T-cell (primary cell): ENCODE measurements at places on chromosomes 12 and 14.

GRCh38 chr14:55333711-55334485 is 62.7 kb downstream of the FBXO34 start:
- no peaks in the 10 kb centered on the region for H3K36me3 ChIP-seq
- no peak for DNase-seq
- H3K4me1 ChIP-seq, result peaks cover 47% of the 10 kb centered on the region
- peak overlapping the region; percentile 15 for H3K4me3 ChIP-seq
- no peaks in the 10 kb centered on the region for H3K27me3 ChIP-seq
- H3K27ac ChIP-seq, result peak overlapping the region; percentile 81

- no peak for DNase-seq
- no peaks in the 10 kb centered on the region for H3K4me1 ChIP-seq
Measured at GRCh38 chr12:80107221-80107620, 7.9 kb downstream of the OTOGL start.

DNA sequence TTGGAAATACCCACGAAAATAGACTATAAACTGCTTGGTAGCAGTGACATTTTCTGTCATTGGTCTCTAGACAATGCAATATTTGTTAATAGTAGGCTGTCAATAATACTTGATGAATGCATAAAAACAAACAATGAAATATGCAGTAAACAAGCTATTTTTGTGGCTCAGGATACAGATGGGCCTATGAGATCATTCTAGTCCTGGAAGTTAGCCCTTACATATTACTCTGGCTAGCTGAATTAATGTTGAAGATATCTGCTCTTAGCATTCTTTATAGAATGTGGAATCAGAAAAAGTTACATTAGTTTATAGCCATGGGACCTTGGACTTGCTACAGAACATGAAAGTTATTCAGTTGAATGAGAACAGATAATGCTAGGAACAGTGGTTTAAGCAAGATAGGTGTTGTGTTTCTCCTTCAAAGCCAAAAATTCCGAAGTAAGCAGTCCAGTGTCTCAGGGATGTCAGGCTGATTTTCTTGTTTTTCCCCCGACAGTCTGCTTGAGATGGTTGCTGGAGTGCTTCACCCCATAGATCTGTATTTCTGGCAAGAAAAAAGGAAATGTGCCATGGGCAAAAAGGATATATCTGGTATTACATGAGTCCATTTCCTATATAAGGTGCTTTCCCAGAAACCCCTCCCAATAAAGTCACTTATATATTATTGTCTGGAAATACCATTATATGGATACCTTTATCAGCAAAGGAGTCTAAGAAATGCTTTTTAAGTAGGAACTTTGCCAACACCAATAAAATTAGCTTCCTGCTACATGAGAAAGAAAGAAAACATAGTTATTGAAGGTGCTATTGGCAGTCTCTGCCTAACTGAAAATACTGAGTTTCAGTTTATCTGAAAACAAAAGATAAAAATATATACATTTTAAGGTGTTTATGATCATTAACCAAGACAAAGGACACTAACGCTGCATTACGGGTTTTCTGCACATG is 619.4 kb upstream of the ATP2B1 start:
- H3K4me1 ChIP-seq, result no peaks in the 10 kb centered on the region
- DNase-seq, result no peak
- H3K27ac ChIP-seq, result no peak overlapping the region
- H3K4me3 ChIP-seq, result no peak overlapping the region
- H3K27me3 ChIP-seq, result no peaks in the 10 kb centered on the region

GRCh38 chr12:122423258-122424165 is 1.0 kb upstream of the CLIP1 start:
- H3K36me3 ChIP-seq, result no peaks in the 10 kb centered on the region
- peaks cover 27% of the 10 kb centered on the region for H3K4me1 ChIP-seq
- DNase-seq, result no peak
- peaks cover 5% of the 10 kb centered on the region for H3K27me3 ChIP-seq
- peak overlapping the region; percentile 49 for H3K4me3 ChIP-seq

- no peak overlapping the region for H3K27ac ChIP-seq
- H3K36me3 ChIP-seq, result no peaks in the 10 kb centered on the region
- peaks cover 8% of the 10 kb centered on the region for H3K4me1 ChIP-seq
- no peak for DNase-seq
- H3K27me3 ChIP-seq, result peaks cover 8% of the 10 kb centered on the region
Measured at GRCh38 chr14:92729634-92730358, 18.6 kb downstream of the LGMN start.

DNA sequence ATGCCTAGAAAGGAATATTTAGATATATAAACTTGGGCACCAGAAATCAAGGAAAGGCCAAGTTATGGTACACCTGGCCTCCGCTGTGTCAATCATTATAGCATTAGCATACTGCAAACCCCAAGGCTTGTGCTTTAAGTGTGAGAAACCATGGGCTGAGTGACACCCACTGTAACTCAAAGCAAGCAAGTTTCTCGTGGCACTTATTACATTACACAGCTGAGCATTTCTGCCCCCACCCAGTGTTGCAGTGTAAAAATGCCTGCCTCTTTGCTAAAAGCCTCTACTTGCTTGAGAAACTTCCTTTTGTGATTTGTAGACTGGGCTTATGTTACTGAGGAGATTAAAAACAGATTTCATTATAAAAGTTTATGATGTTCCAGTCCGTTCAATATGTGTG is 122.0 kb downstream of the TGFB3 start:
- H3K4me3 ChIP-seq, result no peak overlapping the region
- no peaks in the 10 kb centered on the region for H3K36me3 ChIP-seq
- no peaks in the 10 kb centered on the region for H3K4me1 ChIP-seq
- no peaks in the 10 kb centered on the region for H3K27me3 ChIP-seq
- no peak overlapping the region for H3K27ac ChIP-seq

- H3K27me3 ChIP-seq, result no peaks in the 10 kb centered on the region
- no peaks in the 10 kb centered on the region for H3K36me3 ChIP-seq
- no peak overlapping the region for H3K27ac ChIP-seq
- DNase-seq, result no peak
- H3K4me1 ChIP-seq, result no peaks in the 10 kb centered on the region
Measured at GRCh38 chr12:51900323-51900889, 6.9 kb upstream of the ACVRL1 start.

DNA sequence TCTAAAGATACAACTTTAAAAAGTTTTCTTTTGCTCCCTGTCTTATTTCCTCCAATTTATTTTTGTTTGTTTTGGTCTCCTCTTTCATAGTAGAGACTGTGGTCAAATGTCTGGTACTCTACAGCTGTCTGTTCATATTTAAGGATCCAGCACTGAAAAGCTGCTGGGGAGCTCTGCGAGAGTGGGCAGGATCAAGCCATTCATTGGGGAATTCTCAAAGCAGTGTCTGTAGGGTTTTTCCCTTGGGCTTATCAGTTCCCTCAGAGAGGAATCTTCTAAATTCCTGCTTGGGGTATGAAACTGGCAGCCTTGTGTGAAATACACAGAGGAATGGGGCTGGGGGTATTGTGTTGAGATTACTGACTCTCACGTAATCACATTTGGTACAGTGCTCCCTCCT is 52.3 kb downstream of the FNTB start:
- H3K4me1 ChIP-seq, result no peaks in the 10 kb centered on the region
- H3K4me3 ChIP-seq, result no peak overlapping the region
- H3K27ac ChIP-seq, result no peak overlapping the region

- H3K27me3 ChIP-seq, result peaks cover 3% of the 10 kb centered on the region
- no peak overlapping the region for H3K4me3 ChIP-seq
- H3K36me3 ChIP-seq, result no peaks in the 10 kb centered on the region
- H3K27ac ChIP-seq, result no peak overlapping the region
- H3K4me1 ChIP-seq, result peaks cover 7% of the 10 kb centered on the region
Measured at GRCh38 chr14:24710403-24711112, 76.6 kb upstream of the GZMB start.

DNA sequence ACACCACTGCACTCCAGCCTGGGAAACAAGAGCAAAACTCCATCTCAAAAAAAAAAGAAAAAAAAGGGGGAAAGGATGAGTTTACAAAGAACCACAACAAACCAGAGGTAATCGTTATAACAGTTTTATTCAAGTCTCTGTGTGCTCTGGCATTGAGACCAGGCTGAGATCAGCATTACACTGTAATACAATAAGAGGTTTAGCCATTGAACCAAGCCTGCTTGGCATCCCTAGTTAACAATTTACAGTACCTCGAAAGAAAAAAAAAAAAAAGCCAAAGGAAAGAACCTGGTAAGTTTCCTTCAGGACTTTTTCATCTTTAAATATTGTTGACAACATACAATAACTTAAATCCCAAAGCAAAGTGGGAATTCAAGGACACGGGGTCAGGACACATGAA is 80.7 kb downstream of the TTC9 start:
- no peak overlapping the region for H3K4me3 ChIP-seq
- DNase-seq, result no peak
- H3K27me3 ChIP-seq, result no peaks in the 10 kb centered on the region
- no peak overlapping the region for H3K27ac ChIP-seq

GRCh38 chr12:105992849-105993740 is 145.7 kb downstream of the NUAK1 start:
- no peak overlapping the region for H3K4me3 ChIP-seq
- no peaks in the 10 kb centered on the region for H3K36me3 ChIP-seq
- H3K27me3 ChIP-seq, result no peaks in the 10 kb centered on the region
- no peak overlapping the region for H3K27ac ChIP-seq
- DNase-seq, result no peak
